ENCODE measurements at places on chromosomes 13 and 19.

DNA sequence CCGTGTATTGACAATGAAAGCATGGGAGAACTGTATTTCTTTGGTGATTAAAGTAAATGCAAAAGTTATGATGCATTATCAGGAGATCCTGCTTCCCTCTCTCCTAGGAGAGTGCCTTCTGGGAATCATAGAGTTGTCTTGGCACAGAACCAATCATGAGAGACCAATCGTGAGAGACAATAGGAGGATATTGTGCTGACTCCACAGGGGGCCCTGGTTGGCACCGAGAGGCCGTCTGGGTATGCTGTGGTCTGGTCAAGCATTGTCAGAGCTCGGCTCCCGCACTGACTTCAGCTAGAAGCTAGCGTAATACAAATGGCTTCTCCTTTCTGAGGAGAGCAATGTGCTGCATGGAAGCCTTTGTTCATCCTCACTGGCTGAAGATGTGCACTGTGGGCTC, 131.5 kb upstream of the GJB6 start:
- no peak for DNase-seq

DNA sequence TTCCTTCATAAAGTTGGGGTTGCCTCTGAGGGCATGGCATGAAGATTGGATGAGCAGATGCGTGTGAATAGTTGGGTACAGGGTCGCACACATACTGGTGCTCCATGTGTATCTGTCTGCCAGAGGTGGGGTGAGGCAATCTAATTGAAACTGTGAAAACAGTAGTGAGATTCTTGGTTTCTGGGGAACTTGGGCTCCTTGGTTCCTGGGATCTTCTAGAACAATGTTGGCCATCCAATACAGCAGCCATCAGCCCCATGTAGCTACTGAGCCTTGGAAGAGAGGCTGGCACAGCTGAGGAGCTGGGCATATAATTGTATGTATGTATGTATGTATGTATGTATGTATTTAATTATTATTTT, 616 bp downstream of the FCHO1 start:
- no peak for DNase-seq

- DNase-seq = no peak
These were observed 3.1 kb downstream of the NCAN start for GRCh38 chr19:19214892-19215291.

- no peak for DNase-seq
These were observed 58.8 kb upstream of the ABCC4 start for GRCh38 chr13:95360052-95360451.

- no peak for DNase-seq
These were observed 93.4 kb downstream of the UQCRFS1 start for GRCh38 chr19:29119590-29119989.

DNA sequence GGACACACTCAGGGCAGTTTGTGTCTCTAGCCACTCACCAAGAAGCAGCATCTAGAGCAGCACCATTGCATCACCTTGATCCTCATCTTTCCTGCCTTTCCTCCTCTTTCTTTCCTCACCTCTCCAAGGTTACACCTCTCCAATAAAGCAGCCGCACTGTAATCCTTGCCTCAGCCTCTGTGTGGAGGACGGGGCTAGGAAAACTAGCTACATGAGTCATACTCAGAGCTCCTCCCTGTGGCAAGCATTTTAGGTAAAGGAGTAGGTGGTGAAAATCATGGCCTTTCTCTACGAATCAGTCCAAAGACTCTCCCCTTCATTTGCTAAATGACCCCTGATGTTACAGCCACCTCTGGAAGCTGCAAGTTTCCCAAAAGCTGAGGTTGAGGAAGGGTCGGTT, 108.9 kb downstream of the DNAJC15 start:
- no peak for DNase-seq

DNA sequence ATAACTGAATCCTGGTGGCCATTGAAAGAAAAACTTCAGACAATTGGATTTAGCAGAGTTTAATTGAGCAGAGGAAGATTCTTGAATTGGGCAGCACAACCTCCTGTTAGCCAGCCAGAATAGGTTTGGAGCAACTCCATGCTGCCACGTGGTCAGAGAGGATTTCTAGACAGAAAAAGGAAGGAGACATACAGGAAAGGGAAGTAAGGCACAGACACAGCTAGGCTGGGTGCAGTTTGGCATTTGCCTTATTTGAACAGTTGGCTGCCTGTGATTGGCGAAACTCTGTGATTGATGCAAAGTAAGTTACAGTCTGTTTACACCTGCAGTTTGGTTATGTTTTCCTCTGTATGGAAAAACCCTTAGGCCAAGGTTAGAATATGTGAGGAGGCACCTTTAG, 85.8 kb upstream of the SPATA13 start:
- DNase-seq = no peak

DNA sequence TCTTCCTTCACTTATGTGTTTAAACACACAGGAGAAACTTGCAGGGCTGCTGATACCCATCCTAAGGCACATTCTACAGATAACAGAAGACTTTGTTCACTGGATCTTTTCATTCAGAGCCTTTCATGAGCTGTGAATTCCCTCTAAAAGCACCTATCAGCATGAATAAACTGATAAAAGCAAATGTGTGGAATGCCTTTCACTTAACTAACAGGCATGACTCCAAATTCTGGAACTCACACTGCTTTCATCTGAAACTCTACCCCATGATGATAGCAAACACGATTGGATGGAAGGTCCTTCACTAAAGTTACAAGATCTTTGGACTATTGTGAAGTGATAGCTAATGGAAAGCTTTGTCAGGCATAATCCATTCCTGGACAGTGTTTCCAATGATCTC, 457.3 kb downstream of the EFNB2 start:
- DNase-seq = no peak

DNA sequence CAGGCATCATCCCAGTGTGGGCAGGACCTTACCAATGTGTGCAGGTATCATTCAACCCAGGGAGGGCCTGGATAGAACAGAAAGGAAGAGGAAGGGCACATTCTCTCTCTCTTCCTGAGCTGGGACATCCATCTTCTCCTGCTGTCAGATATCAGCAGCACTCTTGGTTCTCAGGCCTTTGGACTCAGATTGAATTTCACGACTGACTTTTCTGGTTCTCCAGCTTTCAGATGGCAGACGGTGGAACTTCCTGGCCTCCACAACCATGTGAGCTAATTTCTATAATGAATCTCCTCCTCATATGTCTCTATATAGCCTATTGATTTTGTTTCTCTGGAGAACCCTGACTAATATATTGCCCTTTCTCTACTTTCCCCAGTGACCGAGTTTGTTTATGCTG, 77.3 kb downstream of the OLFM4 start:
- no peak for DNase-seq

- no peak for DNase-seq
These were observed 615 bp upstream of the RPL13A start for GRCh38 chr19:49486710-49487276.

GRCh38 chr13:50990818-50991506, 81.4 kb downstream of the RNASEH2B start:
- no peak for DNase-seq

- DNase-seq = no peak
These were observed 25.0 kb downstream of the SGCG start for GRCh38 chr13:23205807-23206206.

GRCh38 chr13:44790289-44790688, 199.0 kb downstream of the NUFIP1 start:
- no peak for DNase-seq

DNA sequence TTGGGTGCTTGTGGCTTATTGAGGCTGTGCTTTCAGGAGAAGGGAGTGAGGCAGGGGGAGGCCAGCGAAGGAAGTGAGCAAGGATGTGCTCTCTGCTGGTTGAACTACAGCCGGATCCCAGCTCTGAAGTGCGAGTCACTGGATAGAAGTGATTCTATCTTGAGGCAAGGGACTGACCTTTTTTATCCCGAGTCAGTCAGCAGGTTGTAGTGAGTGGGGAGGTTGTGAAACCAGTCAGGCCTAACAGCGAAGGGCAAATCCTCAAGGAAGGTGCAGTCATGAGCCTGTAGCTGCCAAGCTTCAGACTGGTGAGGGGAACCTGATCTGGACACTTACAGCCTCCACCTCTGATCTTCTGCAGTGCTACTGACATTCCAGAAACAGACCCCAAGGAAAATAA, 18.6 kb downstream of the SCEL start:
- no peak for DNase-seq

DNA sequence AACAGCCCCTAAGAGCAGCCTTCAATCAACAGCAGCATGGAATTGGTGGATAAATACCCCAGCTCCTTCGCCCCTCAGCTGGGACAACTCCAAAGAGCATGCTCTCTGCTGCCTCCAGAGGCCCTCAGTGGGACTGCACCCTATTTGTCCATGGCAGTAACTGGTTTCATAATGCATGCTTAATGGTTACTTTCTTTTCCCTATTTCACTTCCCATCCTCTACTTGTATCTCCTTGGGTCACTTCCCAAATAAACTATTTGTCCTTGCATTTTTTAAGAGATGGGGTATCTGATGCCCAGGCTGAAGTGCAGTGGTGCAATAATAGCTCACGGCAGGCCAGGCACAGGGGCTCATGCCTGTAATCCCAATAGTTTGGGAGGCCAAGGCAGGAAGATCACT, 13.5 kb upstream of the TPM4 start:
- peak; percentile 53 for DNase-seq

DNA sequence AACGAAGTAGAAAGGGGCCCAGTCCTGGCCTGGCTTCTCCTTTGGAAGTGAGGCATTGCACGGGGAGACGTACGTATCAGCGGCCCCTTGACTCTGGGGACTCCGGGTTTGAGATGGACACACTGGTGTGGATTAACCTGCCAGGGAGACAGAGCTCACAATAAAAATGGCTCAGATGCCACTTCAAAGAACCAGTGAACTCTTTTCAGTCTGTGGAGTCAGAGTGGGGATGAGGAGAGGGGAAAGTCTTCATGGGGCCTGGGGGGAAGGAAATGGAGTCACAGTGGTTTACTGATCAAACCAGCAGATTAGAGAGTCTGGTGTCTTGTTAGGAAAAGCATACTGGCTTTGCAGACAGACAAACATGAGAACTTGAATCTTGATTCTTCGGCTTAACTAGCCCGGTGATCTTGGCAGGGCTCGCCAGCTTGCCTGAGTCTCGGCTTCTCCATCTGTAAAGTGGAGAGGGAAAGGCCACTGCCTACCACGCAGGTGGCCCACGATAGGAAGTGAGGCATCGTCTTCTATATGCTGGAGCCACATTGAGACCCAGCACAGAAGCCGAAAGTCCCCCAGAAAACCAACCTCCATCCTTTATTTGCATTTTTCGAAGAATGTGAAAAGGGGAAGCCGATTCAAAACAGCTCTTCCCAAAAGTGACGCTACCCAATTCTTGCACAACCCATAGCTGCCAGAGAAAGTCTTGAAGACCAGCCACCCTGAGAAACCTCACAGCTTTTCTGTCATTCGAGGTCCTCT, at the start of gene FFAR1:
TSS of gene FFAR1 (plus strand) at position 732 of the 759 bp plus-strand sequence. CDS start 3,650 bp downstream, outside the sequence.
- DNase-seq = no peak

- DNase-seq = no peak
These were observed 14.9 kb upstream of the AP1M2 start for GRCh38 chr19:10601999-10602329.

- DNase-seq = no peak
These were observed 98.0 kb downstream of the GADD45B start for GRCh38 chr19:2573916-2574315.

DNA sequence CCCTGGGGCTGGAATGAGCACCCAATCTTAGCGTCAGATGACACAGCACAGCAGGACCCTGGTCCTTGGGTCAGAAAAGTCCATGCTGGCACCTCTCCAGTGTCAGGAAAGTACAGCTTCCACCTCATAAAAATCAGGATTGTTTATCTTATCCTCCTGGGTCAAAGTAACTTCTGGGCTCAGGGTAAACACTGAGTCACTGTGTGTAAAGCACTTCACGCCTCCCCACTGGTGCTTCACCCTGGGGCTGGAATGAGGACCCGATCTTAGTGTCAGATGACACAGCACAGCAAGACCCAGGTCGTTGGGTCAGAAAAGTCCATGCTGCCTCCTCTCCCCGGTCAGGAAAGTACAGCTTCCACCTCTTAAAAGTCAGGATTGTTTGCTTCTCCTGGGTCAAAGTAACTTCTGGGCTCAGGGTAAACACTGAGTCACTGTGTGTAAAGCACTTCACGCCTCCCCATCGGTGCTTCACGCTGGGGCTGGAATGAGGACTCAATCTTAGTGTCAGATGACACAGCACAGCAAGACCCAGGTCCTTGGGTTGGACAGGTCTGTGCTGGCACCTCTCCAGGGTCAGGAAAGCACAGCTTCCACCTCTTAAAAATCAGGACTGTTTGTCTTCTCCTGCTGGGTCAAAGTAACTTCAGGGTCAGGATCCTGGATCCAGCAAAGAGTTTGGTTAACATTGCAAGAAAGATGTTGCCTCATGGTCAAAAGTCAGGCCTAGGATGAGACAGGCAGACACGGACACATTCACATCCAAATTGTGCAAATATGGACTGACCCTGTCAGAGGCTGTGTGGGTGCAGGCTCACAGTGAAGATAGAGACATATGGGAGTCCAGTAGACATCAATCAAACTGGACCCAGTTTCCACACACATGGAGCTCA, 39.2 kb upstream of the CYP2A7 start:
- no peak for DNase-seq

GRCh38 chr19:39038098-39038497, 5.7 kb upstream of the FBXO27 start:
- DNase-seq = no peak

DNA sequence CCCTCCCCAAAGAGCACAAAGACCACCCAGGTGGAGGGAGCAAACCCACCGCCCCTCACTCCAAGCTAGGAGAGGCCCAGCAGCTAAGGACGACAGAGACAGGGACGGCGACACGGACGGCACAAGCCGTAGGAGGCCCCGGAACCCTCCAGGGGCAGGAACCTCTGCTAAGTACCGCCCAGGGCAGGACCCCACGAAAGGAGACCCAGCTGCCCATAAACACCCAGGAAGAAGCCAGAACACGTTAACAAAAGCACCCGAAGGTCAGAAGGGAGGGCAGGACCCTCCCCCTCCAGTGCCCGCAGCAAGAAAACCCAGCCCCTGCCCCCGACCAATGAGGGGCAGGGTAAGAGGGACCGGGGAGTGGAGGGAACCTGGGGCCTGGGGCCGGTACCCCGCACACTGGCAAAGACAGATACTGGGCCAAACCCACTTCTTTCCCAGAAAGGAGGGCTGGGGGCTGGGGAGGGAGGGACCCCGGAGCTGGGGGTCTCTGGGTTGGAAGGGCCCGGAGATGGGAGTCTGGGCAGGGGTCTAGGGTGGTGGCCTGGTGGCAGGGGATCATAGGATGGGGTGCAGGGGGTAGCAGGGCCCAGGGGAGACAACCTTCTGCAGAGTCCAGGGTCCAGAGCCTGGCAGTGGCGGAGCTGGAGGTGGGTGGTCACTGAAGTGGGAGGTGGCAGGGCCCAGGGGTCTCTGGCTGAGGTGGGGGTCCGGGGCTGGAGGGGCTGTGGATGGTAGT, 2.4 kb downstream of the BTBD2 start:
- DNase-seq = no peak

GRCh38 chr13:80363890-80364503, 23.1 kb upstream of the SPRY2 start:
- DNase-seq = no peak

GRCh38 chr13:26247608-26248007, 6.3 kb upstream of the CDK8 start:
- DNase-seq = no peak

- DNase-seq = no peak
These were observed 23.4 kb upstream of the EID2 start for GRCh38 chr19:39563408-39563807.

- no peak for DNase-seq
These were observed 10.4 kb downstream of the ATP4B start for GRCh38 chr13:113647351-113648215.

- DNase-seq = no peak
These were observed 5.4 kb upstream of the NLRP7 start for GRCh38 chr19:54952591-54953344.

All from stimulated activated CD8-positive, alpha-beta memory T cell treated with anti-CD3 and anti-CD28 coated beads, Interleukin-12 subunit alpha, Interleukin-12 subunit beta, amount 100 ng/mL, for 1 hour (primary cell).